Activated CD8-positive, alpha-beta memory T cell treated with anti-CD3 and anti-CD28 coated beads, Interleukin-2, amount 10 ng/mL, durations not matched to agents 7 days and 5 days (primary cell): ENCODE measurements at places on chromosomes 16 and 17.

- H3K4me1 ChIP-seq = peaks cover 22% of the 10 kb centered on the region
- DNase-seq = no peak
- H3K27ac ChIP-seq = no peak overlapping the region
- peaks cover 3% of the 10 kb centered on the region for H3K27me3 ChIP-seq
Measured at GRCh38 chr16:28883221-28883996, 5.1 kb downstream of the ATP2A1 start.

DNA sequence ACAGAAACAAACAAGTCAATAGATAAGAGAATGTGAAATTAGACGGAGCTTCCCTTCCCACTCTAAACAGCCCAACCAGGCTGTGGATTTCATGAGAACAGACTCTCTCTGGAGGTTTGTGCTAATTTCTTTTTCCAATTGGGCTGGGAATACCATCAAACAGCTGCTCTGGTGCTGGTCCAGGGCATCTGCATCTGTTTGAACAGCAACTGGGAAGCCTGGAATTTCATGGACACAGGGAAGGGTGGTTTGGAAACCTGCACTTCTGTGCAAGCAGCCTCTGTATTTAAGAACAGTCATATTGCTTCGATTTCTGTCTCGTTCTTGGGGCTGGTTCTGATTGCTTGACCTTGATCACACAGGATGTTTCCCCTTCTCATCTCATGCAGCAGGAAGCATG is 88.7 kb downstream of the FOXL1 start:
- DNase-seq = no peak
- peaks cover 4% of the 10 kb centered on the region for H3K36me3 ChIP-seq
- peaks cover 29% of the 10 kb centered on the region for H3K4me1 ChIP-seq
- H3K27me3 ChIP-seq = peaks cover 24% of the 10 kb centered on the region
- H3K27ac ChIP-seq = no peak overlapping the region

- no peak overlapping the region for H3K27ac ChIP-seq
- H3K36me3 ChIP-seq = no peaks in the 10 kb centered on the region
- H3K27me3 ChIP-seq = peaks cover 2% of the 10 kb centered on the region
Measured at GRCh38 chr17:81046770-81047359, 11.9 kb downstream of the BAIAP2 start.

GRCh38 chr17:39979016-39979670 is 1.5 kb upstream of the PSMD3 start:
- H3K27me3 ChIP-seq = peaks cover 18% of the 10 kb centered on the region
- H3K27ac ChIP-seq = no peak overlapping the region
- peaks cover 32% of the 10 kb centered on the region for H3K4me1 ChIP-seq
- peak overlapping the region; percentile 97 for H3K4me3 ChIP-seq
- DNase-seq = no peak

DNA sequence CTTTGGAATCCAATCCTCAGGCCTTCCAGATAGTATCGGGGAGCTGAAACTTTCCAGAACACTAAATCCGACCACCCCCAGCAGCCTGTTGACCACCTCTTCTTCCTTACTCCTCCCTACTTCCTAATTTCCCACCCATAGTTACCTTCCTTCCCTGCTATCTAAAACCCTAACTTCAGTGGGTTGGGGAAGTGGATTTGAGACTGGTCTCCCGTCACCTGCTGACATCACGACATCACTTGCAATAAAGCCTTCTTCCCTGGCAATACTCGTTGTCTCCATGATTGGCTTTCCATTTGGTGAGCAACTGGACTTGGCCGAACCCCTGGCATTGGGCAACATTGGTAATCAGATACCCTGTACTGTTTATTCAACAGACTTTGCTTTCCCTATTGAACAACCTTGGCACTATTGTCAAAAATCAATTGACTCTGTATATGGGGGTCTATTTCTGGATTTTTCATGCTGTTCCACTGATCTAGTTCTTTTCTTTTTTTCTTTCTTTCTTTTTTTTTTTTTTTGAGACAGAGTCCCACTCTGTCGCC is 11.8 kb upstream of the FOXK2 start:
- H3K27me3 ChIP-seq = no peaks in the 10 kb centered on the region
- H3K4me3 ChIP-seq = no peak overlapping the region
- no peak overlapping the region for H3K27ac ChIP-seq
- H3K36me3 ChIP-seq = no peaks in the 10 kb centered on the region
- H3K4me1 ChIP-seq = peaks cover 13% of the 10 kb centered on the region

DNA sequence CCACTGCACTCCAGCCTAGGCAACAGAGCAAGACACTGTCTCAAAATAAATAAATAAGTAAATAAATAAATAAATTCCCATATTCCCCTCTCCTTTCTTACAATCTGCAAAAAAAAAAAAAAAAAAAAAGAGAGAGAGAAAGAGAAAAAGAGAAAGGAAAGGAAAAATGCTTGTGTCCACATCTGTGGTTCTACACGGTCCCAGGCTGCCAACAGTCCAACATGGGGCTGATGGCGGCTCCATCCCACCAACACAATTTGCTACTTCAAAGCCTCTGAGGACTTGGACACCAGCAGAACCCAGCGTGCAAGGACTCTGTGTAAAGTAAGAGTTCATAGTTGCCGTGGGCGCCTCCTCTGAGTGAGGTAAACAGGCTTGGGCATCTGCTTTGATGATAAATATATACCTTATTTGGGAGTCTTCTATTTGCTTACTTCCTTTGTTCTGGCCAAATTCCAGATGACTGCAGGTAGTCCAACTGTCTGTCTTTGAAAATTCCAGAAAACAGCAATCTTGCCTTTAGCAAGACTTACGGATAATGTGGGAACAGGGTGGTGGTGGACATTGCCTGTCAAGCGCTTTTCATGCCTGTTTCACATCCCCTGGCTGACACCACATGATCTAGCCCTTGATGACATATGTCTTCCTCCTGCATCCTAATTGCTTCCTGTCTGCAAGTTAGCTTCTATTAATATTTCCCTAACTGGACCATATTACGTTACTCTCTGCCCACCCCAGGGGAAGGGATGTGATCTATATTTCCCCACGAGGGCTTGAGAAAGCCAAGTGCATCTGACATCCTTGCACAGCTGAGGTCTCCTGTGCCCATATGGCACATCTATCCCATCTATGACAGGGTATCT is 10.1 kb downstream of the LITAF start:
- no peak overlapping the region for H3K27ac ChIP-seq
- peaks cover 45% of the 10 kb centered on the region for H3K36me3 ChIP-seq
- no peak overlapping the region for H3K4me3 ChIP-seq
- H3K27me3 ChIP-seq = no peaks in the 10 kb centered on the region
- no peak for DNase-seq

GRCh38 chr16:86533767-86534351 is 21.2 kb downstream of the MTHFSD start:
- no peak overlapping the region for H3K4me3 ChIP-seq
- no peaks in the 10 kb centered on the region for H3K27me3 ChIP-seq
- H3K36me3 ChIP-seq = peaks cover 3% of the 10 kb centered on the region

GRCh38 chr16:52597772-52598483 is 51.0 kb upstream of the TOX3 start:
- H3K27me3 ChIP-seq = no peaks in the 10 kb centered on the region
- DNase-seq = no peak
- H3K36me3 ChIP-seq = no peaks in the 10 kb centered on the region
- no peaks in the 10 kb centered on the region for H3K4me1 ChIP-seq

GRCh38 chr17:56717471-56717870 is 116.2 kb downstream of the C17orf67 start:
- H3K4me3 ChIP-seq = no peak overlapping the region
- H3K4me1 ChIP-seq = peaks cover 7% of the 10 kb centered on the region
- H3K36me3 ChIP-seq = no peaks in the 10 kb centered on the region
- no peak overlapping the region for H3K27ac ChIP-seq
- peaks cover 18% of the 10 kb centered on the region for H3K27me3 ChIP-seq

GRCh38 chr16:64657316-64658011 is 464.4 kb downstream of the CDH11 start:
- no peaks in the 10 kb centered on the region for H3K4me1 ChIP-seq
- no peaks in the 10 kb centered on the region for H3K36me3 ChIP-seq
- H3K27me3 ChIP-seq = no peaks in the 10 kb centered on the region
- no peak overlapping the region for H3K4me3 ChIP-seq

DNA sequence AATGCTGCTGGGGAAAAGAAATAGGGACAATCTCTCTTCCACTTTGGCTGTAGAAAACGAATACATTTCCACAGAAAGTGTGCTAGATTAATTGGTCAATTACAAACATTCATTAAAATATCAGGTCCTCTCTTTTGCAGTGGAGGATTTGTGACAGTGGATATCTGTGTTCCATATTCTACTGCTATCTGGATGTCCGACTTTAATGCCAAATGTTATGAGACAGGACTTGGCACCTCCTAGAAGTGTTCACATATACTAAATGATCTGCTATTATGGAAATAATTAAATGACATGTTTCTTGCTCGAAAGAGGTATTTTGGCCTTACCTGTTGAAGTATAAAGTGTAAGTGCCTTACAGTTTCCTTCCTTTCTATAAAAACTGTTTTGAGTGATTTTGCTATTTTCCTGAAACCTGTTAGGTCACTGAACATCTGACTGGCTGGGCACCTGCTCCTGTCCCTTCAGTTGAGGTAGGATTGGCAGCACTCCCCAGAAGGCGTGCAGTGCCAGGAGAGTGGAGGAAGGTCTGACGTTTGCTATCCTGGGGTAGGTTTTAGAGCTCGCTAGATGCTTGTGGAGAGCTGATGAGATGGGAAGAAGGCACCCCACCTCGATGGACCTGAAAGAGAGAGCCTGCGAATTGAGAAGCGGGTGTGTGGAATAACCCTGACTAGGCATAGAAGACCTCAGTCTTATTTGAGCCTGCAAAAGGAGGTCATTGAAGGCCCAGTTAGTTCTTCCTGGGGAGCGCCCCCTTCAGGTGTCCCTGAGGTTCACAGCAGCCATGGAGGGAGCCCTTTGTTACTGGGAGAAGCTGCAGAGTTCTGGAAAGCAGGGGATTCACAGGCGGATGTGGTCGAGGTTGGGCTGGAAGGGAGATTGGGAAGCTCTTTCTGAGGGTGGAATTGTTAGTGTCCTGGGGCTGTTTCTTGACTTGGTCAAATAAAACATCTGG is 159.4 kb upstream of the ZNF267 start:
- H3K27ac ChIP-seq = peak overlapping the region; percentile 86
- peaks cover 29% of the 10 kb centered on the region for H3K4me1 ChIP-seq
- H3K27me3 ChIP-seq = no peaks in the 10 kb centered on the region
- H3K36me3 ChIP-seq = peaks cover 54% of the 10 kb centered on the region
- peak overlapping the region; percentile 92 for H3K4me3 ChIP-seq

DNA sequence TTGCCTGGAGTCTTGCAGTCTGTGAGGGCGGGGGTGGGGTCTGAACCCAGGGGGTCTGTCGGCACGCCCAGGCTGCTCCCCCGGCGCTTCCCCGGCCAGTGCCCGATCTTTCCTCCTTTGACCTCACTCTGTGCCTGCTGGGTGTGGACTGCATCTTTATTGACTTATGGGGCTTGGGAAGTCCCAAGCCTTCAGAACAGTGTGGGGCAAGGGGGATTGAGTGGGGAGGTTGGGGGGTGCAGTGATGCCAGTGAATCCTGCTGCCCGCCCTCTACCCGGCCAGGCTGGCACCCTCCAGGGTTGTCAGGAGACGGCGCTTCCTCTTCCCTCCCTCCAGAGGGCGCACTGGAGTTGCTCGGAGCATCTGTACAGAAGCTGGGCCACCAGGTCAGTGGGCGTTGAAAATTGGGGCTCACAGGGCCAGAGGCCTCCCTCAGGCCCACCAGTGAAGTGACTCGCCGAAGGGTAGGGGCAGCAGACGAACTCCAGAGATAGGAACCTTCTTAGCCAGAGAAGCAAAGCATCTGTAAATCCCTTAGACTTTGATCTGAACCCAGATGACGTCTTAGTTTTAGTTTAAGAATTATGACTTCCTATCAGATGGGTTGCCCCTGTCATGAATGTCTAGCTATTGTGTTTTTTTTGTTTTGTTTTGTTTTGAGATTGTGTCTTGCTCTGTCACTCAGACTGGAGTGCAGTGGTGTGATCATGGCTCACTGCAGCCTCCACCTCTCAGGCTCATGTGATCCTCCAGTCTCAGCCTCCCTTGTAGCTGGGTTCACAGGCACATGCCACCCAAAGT is 184.8 kb upstream of the CIBAR2 start:
- H3K4me1 ChIP-seq = no peaks in the 10 kb centered on the region
- no peak overlapping the region for H3K4me3 ChIP-seq
- DNase-seq = peak; percentile 66
- H3K27me3 ChIP-seq = no peaks in the 10 kb centered on the region
- H3K27ac ChIP-seq = no peak overlapping the region

- no peak overlapping the region for H3K27ac ChIP-seq
- H3K27me3 ChIP-seq = peaks cover 8% of the 10 kb centered on the region
- H3K4me1 ChIP-seq = peaks cover 4% of the 10 kb centered on the region
- H3K4me3 ChIP-seq = no peak overlapping the region
- DNase-seq = no peak
Measured at GRCh38 chr16:5616841-5617240, 519.2 kb upstream of the EEF2KMT start.

DNA sequence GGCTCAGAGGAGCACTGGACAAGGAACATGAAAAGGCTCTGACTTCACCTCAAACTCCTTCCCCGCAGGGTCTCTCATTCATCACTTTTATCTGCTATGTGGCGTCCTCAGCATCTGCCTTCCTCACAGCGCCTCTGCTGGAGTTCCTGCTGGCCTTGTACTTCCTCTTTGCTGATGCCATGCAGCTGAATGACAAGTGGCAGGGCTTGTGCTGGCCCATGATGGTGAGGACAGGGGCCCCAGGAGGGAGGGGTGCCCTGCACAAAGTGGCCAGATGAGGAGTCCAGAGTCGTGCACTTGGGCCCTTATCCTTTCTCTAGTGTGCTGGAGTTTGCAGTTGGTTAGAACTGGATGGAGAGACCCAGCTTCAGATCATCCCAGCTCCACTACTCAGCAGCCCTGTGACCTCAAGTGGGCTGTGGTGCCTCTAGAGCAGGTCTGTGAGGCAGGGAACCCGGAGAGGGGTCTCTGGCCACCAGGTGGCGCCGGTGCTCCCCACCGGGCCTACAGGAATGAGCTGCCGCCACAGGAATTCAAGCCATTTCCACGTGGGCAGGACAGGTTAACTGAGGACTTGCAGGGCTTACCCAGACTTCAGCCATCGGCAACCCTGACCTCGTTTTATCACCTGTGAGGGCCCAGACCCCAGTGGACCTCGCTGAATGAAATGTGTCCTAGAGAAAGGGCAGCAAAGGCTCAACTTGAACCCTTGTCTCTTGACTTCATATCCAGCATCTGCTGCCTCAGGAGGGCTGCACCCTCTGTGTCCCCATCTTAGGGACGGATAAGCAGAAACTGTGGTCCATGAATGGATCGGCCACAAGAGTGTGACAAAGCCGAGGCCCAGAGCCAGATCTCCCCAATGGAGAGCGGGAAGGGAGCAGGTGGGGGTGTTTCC is 4.0 kb downstream of the CMTM3 start:
- peak; percentile 86 for DNase-seq
- H3K27me3 ChIP-seq = no peaks in the 10 kb centered on the region
- peaks cover 46% of the 10 kb centered on the region for H3K4me1 ChIP-seq
- peak overlapping the region; percentile 59 for H3K27ac ChIP-seq
- peaks cover 38% of the 10 kb centered on the region for H3K36me3 ChIP-seq
